ENCODE measurements at places on chromosomes 2 and 18.

- no peak for DNase-seq
Observed at GRCh38 chr18:33901894-33902512, 322.7 kb downstream of the NOL4 start.

DNA sequence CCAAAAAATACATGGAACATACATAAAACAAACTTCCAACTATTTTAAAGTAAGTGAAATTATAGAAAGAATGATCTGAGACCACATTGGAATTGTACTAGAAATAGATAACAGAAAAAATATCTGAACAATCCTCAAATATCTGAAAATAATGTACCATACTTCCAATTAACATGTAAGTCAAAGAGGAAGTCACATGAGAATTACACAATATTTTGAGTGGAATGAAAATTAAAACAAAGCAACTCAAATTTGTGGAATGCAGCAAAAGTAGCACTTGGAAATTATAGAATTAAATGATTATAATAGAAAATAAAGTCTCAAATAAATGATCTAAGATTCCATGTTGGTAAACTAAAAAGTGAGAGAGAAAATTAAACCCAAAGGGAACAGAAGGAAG lies 38.3 kb upstream of the CTIF start:
- DNase-seq, result no peak

- no peak for DNase-seq
Observed at GRCh38 chr2:175864137-175864850, 137.8 kb downstream of the LNPK start.

DNA sequence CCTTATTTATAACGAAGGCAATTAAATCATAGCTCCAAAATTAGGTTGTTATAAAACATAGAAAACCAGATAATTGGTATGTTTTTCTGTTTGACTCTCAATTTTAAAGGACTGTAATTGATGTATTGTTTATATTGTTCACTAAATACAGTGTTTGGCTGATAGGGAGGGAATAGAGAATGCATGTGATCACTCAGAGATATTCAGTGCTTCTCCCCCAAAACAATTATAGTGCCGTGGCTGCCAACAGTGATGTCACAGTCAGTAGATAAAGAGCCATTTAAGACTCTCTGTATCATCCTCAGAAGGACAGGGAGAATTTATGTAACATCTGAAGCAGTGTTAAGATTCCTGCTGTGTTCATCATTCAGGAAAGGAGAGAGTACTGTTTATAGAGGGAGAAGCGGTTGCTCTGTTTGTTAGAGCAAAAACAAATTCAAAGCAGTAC lies 69.6 kb downstream of the PHLPP1 start:
- no peak for DNase-seq

DNA sequence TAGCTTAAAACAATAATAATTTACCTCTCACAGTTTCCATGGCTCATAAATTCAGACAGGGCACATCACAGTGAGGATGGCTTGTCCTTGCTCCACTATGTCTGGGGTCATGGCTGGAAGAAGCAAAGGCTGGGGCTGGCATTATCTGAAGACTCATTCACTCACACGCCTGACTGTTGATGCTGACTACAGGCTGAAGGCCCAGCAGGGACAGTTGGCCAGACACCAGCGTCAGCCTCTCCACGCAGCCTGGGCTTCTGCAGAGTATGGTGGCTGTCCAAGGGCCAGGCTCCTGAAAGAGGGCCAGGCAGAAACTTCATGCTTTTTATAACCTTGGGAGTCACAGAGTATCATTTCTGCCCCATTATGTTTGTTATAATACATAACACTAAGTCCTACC lies 33.4 kb downstream of the YPEL5 start:
- DNase-seq, result no peak

DNA sequence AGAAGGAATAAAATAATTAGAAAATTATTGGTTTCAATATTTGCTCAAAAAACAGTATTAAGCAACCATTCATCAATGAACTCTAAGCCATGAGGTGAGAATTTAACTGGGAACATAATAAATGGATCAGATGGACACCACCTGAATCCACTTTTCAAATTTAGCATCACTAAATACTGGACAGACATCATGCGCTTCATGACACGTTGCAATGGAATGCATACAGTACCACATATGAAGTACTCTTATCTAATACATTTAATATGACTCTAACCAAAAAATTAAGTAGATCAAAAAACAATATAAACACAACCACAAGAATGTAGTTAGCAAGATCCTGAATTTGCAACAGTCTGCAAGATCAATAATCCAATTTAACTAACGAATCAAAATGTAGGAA lies 76.6 kb downstream of the COBLL1 start:
- DNase-seq, result no peak

GRCh38 chr2:38187541-38188011 lies 111.6 kb upstream of the CYP1B1 start:
- no peak for DNase-seq

DNA sequence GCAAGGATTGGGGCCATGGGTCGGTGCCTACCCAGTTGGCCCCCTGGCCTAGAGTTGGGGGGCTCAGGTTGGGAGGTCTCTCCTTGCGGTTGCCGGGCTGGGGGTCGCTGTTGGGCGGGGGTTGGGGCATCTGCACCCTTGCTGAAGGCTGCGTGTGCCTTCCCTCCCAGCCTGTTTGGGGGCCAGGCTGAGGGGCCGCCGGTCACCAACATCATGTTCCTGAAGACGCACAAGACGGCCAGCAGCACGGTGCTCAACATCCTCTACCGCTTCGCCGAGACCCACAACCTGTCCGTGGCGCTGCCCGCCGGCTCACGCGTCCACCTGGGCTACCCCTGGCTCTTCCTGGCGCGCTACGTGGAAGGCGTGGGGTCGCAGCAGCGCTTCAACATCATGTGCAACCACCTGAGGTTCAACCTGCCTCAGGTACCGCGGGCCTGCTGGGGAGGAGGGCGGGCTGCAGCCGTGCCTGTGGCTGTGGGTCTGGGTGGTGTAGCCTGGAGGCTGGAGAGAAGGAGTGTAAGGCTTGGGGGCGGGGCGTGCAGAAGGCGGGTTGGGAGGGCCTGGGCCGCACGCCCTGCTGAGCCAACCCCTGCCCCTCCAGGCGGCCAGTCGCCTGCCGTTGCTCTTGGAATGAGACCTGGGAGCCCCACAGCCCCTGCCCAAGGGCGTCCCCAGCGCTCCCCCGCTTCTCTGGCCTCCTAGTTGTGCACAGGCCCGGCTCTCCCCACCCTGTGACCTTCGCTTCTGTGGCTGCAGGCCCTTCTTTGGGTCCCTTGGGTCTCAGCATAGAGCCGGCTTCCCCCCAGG lies 7.2 kb upstream of the NEU4 start:
- DNase-seq, result no peak

DNA sequence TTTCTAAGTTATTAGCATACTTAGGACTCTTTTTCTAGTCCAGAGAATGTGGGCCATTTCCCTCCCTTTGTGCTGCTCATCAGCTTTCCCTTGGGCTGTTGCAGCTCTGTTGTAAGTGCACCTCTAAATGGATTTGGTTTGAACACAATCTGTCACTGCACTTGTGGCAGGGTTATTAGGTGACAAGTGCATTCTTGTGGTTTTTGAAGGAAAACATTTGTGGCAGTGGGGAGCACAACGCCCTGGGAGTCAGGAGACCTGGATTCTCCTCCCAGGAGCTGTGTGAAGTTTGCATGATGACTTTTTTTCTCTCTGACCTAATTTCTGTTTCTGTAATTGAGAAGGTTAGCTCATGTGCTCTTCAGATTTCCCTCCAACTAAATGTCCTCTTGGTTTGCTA lies 630.9 kb upstream of the FAM98A start:
- no peak for DNase-seq

DNA sequence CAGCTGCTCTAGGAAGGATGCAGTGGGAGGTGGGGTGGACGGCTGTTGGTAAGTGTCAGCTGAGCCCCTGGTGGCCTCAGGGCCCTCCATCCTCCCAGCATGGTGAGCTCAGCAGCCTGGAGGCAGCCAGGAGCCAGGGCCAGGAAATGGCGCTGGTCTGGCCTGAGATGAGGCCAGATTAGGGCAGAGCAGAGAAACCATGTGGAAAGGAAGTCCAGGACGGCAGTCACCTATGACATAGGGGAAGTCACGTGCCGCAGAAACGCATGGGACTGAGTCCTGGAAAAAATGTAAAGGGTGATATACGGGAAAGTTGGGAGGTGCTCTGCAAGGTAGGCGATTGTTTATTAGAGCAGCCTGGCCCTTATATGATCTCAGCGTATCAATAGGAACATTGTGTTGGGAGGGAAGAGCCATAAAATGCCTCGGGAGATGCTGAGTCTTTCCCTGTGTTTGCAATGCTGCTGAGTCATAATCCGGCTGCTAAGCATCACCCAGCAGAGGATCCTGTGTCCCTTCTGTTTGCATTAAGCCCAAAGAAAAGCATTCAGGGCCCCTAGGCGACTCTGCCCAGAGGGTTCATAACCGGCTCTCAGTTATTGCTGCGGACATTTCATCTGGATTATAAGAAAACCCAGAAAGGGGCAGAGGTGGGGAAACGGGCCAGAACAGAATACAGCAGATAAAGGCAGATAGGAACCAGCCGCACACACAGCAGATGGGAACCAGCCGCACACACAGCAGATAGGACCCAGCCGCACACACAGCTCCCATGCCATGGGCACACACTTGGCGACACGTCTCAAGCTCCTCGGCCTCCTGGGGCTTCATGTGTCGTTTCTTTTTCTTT lies 30.3 kb upstream of the B3GNT7 start:
- no peak for DNase-seq

- DNase-seq, result no peak
Observed at GRCh38 chr18:62569081-62569655, 46.3 kb downstream of the ZCCHC2 start.

- DNase-seq, result no peak
Observed at GRCh38 chr2:64504774-64505720, 19.1 kb upstream of the AFTPH start.

- no peak for DNase-seq
Observed at GRCh38 chr2:57890464-57890863, 156.1 kb upstream of the VRK2 start.

DNA sequence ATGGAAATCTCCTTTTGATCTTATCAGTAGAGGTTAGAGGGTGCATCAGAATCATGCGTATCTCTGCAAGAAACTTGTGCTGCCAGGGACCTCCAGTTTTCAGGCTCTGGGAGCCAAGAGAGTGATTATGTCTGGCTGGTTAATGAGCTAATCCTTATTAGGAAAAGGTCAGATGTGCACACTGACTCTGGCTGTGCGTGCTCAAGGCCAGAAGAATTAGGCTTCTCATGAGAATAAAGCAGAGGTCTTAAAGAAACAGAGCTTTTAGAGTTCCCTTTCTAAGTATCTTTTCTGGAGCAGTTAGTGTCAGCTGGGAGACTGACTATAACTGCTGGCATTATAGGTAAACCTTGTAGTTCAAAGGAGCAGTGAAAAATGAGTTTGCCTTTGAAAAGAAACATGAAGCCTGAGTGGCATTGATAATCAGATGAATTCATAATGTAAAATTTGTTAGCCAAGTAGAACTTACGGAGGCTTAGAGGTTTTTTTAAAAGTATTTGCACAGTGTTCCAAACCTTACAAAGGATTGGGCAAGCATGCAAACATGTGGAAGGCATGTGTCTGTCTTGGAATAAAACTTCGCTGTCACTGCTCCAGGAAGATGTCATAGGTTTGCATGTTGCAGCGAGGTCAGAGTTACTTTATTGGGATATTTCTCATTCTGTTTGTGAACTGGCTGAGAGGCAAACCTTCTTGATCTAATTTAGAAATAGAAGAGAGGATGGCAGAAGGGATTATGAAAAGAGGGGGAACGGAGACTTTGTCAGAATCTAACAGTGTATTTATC lies 151.7 kb downstream of the ARHGAP28 start:
- DNase-seq, result no peak

DNA sequence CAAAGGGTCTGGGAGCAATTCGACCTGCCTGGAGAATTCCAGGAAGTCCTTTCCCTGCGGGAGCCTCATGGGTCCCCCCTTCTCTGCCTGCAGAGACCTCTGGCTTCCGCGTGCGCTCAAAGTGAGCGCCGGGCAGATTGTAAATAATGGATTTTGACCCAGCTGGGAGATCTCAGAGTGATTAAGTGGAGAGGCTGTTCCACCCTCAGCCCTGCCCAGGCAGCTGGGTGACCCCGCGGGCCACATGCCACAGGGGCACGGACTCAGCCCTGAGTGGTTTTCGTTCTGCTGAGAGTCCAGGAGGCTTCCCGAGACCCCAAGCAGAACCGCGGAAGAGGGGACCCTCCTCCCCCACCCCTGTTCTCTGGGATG lies 1.2 kb downstream of the KCNG2 start:
- DNase-seq, result no peak

DNA sequence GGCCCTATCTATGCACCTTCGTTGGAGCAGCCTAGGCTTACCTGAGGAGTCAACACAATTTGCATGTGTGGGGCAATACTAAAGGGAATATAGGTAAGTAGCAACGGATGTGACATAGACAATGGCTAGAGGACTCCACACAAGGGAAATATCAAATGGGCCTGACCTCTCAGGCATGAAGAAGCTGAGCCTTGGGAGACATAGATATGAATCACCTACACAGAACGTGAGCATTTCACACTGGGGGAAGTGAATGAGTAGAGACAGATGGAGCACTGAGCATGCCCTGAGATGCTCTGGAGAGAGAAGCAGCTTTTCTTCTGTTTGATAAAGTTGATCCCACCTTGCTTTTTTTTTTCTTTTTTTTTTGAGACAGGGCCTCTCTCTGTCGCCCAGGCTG lies 97.9 kb downstream of the ATL2 start:
- DNase-seq, result no peak

GRCh38 chr2:239951129-239951734 lies 73.9 kb downstream of the NDUFA10 start:
- DNase-seq, result no peak

GRCh38 chr18:7855028-7855427 lies 287.9 kb downstream of the PTPRM start:
- DNase-seq, result no peak

GRCh38 chr18:28063271-28063761 lies 113.6 kb downstream of the CDH2 start:
- DNase-seq, result no peak

GRCh38 chr2:144631636-144632035 lies 111.7 kb upstream of the ZEB2 start:
- no peak for DNase-seq

DNA sequence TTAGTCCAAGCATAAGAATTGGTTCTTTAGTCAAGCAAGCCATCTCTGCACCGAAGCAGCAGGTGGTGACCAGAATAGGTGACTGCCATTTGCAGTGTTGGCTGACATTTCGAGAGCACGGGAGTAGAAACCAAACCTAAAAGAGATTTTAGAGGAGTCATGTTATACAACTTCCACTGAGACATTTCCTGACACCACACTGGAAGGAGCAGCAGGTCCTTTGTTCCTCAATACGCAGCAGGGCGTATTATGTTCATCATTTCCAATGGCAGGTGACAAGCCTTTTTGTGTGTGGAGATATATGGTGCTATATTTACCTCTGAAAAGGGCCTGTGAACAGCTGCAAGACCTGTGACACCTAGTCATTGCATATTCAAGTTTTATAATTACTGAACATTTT lies 418.8 kb upstream of the NETO1 start:
- no peak for DNase-seq

DNA sequence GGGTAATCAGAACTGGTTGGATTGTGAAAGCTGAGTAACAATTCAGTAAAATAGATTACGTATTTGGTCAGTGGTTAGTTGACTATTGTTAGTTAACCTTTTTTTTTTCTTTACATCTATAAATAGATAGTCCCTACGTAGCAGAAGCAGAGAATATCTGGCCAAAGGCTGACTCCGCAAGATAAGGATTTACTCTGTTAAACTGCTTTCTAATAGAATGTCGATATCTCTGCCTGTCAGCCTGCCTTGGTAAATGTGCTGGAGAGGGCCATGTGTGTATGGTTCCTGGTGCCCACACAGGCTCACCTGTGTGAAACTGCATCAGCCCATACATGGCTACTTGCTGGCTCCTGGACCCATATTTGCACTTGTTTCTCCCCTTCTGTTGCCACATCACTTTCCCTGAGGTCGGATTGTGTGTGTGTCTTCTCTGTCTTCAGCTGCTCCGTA lies 94.4 kb downstream of the CRIM1 start:
- DNase-seq, result no peak

- DNase-seq, result no peak
Observed at GRCh38 chr18:75829091-75829490, 401.6 kb upstream of the SMIM21 start.

All from stimulated activated CD4-positive, alpha-beta T cell treated with anti-CD3 and anti-CD28 coated beads, Interleukin-12 subunit alpha, Interleukin-12 subunit beta, amount 100 ng/mL, for 48 hours (primary cell).